Suprapubic skin (tissue), 4 donors: ENCODE measurements at places on chromosomes 7 and 10. TPM values are rescaled to one million over a fixed set of nuclear protein-coding genes. Genes with fewer than 3 reads are reported as not detected.

DNA sequence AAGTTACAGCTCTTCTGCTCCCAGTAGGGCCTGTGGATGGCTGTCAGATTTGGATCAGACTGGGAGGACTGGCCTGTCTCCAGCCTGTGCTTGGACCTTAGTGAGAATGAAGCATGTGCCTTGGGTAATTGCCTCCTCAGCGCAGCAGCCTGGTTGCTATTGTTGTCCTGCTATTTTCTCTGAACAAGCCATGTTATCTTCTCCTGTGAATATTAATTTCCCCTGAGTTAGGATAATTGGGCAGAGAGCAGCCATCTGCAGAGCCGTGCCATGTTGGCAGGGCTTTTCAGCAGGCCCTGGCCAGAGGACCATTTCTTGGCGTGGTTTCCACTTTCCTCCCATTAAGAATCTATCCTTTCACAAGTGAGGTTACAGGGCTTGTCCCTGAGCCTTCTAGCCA lies 497.3 kb downstream of the SORCS3 start:
- no peak for DNase-seq

- DNase-seq: no peak
Observed at GRCh38 chr10:62046522-62047227, 145.2 kb downstream of the ARID5B start.

The UFSP1 gene
- 2.3 TPM for total RNA-seq

DNA sequence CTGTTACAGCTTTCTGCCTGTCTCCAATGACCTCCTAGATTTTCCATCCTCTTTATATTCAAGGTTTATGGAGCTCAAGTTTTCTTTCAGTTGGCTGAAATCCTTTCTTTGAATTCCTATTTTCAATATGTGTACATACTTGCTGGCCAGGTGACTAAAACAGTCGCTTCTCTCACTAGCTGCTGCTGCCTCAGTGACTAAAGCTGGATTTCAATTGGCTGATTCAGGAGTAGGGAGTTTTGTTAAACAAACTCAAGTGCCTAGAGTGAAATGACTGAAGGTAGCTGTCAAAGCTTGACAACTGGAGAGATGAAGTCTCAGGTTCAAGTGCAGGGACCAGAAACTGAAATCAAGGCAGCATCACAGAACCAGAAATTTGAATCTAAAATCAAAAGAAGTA lies 6.7 kb upstream of the POLR1F start:
- no peak for DNase-seq

DNA sequence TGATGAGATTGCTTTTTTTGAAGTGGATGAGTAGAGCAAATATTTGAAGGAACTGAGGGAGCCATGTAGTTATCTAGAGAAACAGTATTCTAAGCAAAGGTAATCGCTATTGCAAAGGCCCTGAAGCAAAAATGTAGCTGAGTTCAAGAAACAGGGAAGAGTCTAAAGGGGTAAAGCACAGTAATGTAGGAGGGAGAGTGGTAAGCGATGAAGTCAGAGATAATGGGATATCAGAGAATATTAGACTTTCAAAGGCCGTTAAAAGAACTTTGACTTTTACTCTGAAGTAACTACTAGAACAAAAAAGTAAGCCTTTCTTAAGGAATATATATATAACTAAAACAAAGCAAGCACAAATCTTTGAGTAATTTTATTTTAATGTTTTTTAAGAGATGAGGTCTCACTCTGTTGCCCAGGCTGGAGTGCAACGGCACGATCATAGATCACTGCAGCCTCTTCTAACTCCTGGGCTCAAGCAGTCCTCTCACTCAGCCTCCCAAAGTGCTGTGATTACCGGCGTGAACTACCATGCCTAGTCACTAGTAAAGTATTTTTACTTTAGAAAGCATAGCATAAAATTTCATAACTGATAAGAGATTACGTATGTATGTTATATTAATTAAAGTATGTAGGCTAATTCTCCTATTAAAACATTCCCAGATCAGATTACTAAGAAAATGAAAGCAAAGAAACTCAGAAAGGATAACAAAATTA lies 61.7 kb upstream of the OIT3 start:
- DNase-seq: no peak

The FZD1 gene
- total RNA-seq: 37.9 TPM

DNA sequence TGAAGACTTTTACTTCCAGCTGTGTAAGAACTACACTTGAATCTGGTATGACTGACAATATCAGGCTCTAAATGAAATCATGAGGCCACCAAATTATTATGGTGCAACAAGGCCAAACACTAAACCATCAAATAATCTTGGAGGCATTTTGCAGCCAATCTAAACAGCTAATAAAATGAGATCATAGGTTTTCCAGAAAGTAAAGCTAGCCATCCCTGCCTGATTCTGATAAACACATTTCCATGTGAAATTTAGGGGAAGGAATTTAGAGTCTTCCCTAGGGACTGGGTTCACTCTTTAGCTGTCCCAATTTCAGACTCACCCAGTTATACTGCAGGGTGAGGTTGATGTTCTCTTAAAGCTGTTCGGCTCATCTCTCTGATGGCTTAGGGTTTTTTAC lies 190.3 kb upstream of the TMEM196 start:
- DNase-seq: no peak

DNA sequence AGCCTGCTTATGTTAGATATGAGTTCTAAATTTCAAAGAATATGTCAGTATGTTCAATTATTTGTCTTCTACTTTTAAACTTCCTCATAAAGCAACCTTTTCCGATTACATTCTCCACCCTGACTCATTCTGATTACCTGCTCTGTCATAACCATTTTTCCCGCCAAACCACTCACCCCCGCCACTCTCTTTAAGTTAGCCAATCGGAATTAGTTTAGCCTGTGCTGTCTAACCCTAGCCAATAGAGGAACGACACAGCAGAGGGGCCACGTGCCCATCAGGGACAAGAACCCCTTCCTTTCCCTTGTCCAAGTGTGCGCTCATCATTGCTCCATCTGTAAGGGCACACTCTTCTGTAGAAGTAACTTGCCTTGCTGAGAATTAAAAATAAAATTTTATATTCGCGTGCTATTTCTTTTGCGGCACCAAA lies 91.4 kb downstream of the CCDC71L start:
- no peak for DNase-seq

DNA sequence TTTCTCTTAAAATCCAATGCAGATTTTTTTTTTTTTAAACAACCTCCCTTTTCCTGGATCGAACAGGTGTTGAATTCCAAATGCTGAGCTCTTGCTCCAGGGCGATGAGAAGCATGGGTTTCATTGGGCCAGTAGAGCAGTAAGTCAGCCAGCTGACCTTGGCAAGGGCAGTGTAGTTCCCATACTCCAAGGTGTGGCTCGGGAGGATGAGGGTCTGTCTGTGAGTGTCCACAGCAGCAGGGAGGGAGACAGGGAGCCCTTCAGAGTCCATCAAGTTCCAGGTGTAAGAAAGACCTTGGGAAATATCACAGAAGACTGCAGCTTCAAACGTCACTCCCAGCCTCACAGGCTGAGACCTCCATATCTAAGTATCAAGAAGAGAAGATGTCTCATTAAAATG lies 50.4 kb downstream of the PKD1L1 start:
- DNase-seq: no peak

GRCh38 chr7:106050002-106050745 lies 61.9 kb downstream of the SYPL1 start:
- no peak for DNase-seq

DNA sequence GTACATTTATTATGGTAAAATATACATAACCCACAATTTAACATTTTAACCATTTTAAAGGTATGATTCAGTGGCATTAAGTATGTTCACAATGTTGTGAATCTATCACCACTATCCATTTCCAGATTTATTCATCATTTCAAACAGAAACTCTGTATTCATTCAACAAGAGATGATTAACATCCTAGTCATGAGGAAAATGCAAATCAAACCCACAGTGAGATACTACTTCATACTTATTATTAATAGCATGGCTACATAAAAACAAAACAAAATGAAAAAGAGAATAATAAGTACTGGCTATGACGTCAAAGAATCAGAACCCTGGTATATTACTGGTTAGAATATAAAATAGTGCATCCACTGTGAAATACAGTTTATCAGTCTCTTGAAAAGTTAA lies 386.6 kb upstream of the POM121L12 start:
- no peak for DNase-seq

GRCh38 chr7:138886501-138886917 lies 88.5 kb upstream of the ATP6V0A4 start:
- no peak for DNase-seq

- DNase-seq: no peak
Observed at GRCh38 chr7:123157606-123158005, 42.2 kb downstream of the SLC13A1 start.

The LRRC18 gene
- not detected for total RNA-seq

DNA sequence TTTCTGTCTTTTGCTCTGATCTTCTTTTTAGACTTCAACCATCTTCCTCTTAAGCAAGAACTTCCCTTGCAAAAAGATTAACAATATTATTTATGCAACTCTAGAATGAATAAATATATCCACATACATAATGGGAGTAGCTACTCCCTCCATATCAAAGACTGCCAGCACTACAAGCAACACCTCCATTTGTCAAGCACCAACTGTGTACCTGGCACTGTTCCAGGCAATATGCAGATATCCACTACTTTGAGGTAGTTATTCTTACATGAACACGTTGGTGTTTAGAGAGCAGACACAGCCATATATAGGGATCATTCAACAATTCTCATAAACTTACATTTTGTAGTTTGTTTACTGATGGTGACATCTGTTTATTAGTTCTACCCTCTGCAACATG lies 83.6 kb upstream of the CACNB2 start:
- no peak for DNase-seq

- no peak for DNase-seq
Observed at GRCh38 chr7:141511676-141512396, 39.4 kb upstream of the AGK start.

The WNT2 gene
- total RNA-seq: 0.99 TPM

The AGAP5 gene
- 7.9 TPM for total RNA-seq
